ENCODE measurements at places on chromosomes 13 and 19.
A peak's percentile ranks its signal among the peaks of the same experiment; 100 is the strongest.

DNA sequence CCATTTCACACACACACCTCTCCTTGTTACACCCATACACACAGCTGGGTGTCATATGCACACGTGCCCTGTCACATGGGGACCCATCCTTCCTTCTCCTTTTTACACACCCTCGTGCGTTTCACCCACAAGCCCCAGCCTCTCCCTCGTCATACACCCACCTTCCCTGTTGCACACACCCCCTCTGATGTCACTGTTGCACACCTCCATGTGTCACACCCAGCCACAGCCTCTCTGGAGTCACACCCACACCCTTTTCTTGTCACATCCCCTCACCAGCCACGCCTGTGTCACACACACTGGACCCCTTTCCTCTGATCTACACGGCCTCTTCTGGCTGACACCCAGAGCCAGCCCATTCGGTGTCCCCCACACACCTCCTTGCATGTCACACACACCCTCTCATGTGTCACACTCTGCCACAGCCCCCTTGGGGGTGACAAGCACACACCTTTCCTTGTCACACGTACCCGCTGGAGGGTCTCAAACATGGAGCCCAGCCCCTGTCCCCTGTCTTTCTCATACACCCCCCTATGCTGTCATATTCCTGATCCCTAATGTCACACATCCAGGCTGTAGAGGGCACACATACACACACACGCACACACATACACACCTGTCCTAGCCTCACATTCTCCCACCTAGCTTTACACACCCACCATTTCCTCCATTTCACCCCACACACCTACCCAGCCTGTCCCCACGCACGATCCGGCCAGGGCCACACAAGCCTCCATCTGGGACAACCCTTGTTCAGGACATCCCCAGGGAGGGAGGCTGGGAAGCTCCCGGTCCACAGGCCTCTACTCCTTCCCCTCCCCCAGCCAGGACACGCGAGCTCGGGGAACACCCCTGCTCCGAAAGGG, 1.4 kb downstream of the NOVA2 start:
- DNase-seq: peak; percentile 63

- DNase-seq: no peak
Observed at GRCh38 chr13:106432636-106433035, 102.8 kb downstream of the EFNB2 start.

DNA sequence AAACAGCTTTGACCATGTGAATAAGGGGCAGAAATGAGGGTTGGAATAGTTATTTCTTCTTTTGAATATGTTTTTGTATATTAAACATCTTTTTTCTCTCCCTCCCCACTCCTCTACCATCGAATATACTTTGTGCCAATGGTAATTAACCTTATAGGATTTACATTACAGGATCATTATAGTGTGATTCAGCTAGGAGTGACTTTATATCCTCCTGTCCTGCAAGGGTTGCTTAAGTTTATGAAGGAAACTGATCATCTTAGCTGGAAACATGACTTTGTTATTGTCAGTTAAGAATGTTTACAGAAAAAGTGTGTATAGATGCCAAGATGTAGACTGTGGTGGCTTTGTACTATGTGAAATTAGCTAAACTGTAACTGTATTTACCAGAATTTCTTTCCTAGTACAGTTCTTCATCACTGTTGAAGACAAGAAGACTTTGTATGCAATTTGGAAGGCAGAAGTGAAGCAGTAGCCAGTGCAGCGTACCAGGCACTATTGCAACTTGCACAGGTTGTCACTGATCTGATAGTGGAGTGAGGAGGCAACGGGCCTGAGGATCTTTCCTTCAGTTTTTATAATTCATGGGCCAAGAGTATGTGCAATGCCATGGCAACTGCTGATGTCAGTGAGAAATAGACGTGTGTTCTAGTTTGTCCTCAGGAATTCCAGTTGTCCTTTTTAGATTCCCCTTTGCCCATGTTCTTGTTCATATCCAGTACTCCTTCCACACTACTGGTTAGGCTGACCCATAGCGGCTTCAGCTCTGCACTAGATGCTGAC, 8.2 kb upstream of the PAN3 start:
- DNase-seq: no peak

DNA sequence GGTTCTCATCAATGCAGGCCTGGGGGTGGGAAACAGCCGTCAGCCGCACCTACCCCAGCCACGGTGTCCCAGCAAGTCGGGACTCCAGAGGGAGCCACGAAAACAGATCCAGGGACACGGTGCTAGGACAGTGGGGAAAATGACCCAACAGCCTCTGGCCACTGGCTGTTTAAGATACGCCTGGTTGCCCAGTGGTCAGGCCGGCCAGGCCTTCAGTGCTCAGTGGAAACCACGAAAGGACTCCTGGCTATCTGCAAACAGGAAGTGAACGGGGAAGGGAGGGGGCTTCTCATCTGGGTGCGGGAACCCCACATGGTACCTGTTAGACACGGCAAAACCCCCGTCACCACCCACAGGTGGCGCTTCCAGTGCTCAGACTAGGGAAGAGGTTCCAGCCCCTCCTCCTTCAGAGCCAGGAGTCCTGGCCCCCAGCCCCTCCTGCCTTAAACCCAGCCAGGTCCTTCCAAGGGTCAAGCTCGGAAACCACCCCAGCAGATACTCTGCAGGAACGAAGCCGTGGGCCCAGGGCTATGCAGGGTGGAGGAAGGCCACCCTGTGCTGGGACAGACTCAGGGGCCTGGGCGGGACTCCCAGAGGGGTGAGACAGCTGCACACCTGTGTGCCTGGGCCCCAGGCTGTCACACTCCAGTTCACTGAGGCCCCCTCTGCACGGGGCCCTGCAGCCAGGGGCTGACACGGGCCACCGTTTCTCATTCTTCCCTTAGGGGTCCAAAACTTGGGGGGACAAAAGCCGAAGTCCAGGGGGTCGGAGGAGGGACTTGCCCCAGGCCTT, 4.5 kb downstream of the PPP1R12C start:
- DNase-seq: no peak

DNA sequence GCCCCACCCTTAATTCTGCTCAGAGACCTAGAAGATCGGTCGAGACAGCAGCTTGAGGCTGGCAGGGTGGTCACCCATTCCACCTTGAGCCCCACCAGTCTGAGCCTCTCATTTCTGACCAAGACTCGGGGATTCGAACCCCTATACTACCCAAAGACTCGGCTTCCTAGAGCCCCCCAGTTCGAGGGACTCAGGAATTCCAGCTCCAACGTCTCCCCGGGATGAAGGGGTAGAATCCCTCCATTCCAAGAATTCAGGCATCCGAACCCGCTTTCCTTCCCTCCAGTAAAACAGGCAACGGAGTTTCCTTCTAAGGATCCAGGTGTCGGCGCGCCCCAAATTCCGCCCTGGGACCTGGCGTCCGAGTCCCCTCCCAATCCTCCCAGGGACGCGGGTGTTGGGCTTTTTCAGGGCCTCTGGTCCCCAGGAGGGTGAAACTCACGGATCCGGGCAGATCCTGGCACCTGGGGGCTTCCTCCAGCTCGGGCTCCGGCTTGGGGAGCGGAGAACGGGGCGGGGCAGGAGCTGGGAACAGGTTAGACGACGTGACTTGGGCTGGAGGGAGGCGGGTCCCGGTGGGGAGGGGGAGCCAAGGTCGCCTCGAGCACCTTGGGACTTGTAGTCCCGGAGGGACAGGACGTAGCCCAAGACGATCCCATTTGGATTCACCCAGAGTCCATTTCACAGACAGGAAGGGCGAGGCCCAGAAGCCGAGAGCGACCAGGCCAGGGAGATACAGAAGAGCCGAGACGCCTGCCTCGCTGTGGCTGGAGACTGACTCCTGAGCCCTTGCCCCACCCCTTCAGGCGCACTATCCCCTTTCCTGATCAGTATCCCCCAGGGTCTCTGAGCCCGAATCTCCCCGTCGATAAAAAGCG, at the start of gene PPP1R13L:
Gene PPP1R13L, minus strand, starts transcription at position 513 of the 878 bp plus-strand sequence. CDS start 6,751 bp downstream, outside the sequence.
- peak; percentile 56 for DNase-seq

DNA sequence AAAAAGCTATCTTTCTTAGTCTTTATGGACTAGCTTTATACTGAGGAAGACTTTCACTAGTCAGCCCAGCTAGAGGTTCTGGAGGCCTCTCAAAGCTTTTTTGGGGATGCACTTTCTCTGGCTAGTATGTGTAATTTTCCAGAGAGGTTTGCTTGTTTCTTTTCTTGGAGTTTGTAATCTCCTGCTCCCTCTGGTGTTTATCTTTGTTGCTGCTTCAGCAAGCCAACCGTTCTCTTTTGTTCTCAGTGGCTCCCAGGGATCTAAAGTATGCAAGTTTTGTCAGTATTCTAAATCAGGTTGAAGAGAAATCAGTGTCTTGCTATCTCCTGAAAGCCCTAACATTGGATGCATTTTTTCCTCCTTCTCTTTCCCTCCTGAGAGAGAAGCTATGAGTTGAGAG, 121.1 kb upstream of the MYO16 start:
- DNase-seq: no peak

DNA sequence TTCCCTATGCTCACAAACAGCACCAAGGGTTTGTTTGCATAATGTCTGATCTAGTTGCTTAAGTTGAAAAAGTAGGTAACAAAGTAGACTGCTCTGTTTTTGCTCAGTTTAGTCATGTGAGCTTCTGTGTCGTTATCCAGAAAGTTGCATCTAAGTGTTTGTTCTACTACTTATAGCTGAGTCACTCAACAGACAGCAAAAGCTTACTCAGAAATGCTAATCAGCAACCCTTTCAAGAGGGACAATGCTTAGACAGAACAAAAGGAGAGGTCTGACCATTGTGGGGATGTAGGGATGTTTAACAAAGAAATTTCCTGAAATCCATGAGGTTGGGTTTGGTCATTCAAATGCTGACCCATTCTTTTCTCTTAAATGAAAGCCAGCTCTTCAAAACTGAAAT, 106.4 kb downstream of the ATP8A2 start:
- no peak for DNase-seq

GRCh38 chr19:19438366-19439175, 33.1 kb downstream of the GATAD2A start:
- no peak for DNase-seq

GRCh38 chr19:941292-942132, 15.7 kb downstream of the ARID3A start:
- DNase-seq: no peak

DNA sequence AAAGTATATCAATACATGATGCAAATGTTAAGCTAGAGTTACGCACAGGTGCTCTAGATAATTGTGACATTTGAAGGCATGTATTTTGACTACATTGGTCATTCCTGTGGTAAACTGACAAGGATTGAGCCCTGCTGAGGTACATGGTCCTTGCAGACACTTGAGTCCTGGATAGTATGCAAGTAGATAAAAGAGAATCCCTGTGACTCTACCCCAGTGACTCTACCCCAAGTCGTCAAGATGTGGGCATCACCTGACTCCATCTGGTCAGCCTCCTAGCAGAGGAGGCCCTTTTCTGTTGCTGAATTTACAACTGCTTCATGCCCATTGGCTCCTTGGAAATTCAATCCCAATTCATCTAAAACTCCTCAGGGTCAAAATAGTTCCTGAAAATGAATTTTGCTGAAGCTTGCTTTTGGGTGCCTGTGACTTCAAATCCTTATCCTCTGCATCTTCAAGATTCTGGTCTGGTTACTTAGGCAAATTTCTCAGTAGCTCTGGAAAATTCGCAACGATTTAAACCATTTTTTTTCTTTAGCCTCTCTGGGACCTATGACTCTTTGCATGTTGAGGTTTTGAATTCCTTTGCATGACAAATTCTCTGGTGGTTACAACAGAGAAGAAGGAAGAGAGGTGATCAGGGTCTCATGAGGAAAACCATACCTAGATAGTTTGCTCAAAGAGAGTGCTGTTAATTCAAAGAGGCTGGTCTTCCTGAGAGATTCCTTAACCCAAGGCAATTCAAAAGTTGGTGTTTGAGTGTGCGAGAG, 422.1 kb downstream of the FGF9 start:
- no peak for DNase-seq

- no peak for DNase-seq
Observed at GRCh38 chr19:39211731-39212374, 7.8 kb upstream of the SYCN start.

DNA sequence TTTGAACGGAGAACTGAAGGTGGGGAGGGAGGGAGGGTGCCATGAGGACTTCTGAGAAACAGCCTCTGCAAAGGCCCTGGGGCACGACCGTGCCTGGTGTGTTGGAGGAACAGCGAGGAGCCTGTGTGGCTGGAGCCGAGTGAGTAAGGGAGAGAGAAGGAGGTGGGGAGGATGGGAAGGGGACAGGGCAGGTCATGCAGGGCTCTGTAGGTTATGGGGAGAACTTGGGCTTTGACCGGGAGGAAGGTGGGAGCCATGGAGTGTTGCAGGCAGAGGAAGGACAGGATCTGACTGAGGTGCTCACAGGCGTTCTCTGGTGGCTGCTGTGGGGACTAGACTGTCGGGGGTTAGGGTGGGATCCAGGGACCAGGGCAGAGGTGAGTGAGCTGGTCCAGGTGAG, 6.7 kb downstream of the MPND start:
- DNase-seq: no peak

DNA sequence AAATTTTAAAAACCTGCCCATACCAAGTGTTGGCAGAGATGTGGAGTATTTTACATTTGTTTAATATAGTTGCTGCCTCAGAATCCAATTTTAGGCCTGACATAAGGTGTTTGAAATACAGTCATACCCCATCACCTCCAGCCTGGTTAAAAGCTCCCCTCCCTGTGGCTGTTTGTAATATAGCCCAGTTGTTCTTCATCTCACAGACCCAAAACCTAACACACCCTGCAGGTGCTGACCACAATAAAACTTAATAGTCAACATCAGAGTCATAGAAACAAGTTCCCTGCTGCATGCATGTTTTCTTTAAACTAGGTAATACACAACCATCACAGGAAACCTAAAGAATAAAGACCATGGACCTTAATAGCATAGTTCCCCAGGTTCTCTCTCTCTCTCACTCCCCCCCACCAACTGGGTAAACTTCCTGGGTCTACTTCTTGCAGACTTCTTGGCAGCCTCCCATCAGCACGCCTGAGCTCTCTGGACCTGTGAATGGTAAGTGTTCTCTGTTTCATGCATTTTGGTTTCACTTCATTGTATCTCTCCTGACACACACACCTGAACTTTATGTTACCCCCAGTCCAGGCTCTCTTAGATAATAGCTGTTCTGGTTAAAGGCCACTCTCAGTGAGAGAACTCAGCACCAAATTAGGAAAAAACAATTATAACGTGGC, 1369.9 kb downstream of the EFNB2 start:
- DNase-seq: no peak

DNA sequence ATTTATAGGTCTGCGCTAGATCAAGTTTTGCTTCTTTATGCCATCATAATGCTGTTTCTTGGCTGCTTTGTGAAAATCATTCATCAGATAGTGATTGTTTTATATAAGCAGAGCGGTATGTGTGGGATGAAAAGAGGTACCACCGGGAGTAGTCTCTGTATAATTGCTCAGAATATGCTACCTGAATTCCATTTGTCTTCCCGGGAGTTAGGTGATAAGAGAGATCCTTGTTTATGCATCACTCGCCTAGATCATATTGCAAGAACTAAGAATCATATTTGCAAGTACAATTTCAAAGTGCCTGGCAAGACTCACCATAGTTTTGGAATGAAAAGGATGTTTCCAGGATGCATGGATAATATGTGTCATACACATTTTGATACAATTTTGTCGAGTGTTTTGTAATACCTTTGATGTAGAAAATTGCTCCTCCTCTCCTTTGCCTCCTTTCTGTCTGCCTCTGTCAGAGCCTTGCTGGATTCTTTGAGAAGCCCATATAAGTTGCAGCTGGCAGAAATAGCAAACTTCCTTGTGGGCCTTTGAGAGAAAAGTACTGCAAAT, 1306.0 kb upstream of the SLC10A2 start:
- DNase-seq: no peak
